ENCODE measurements at places on chromosomes 4 and X. TPM values are rescaled to one million over a fixed set of nuclear protein-coding genes. Genes with fewer than 3 reads are reported as not detected.

The DRD5 gene
- not detected for total RNA-seq

The MAGED2 gene
- total RNA-seq: 56.5 TPM

The TBC1D9 gene
- 4.6 TPM for total RNA-seq

The TMEM35A gene
- 0.17 TPM for total RNA-seq

The P2RY4 gene
- total RNA-seq: not detected

The TSC22D3 gene
- total RNA-seq: 23.7 TPM

The CENPVL2 gene
- total RNA-seq: not detected

The DOK7 gene
- 48.6 TPM for total RNA-seq

The AMTN gene
- total RNA-seq: not detected

The MAGEA3 gene
- not detected for total RNA-seq

GRCh38 chr4:174215961-174216680, 67.3 kb downstream of the FBXO8 start:
- H3K27ac ChIP-seq: no peak overlapping the region
- peaks cover 36% of the 10 kb centered on the region for H3K4me1 ChIP-seq
- no peaks in the 10 kb centered on the region for H3K36me3 ChIP-seq
- DNase-seq: no peak

- no peaks in the 10 kb centered on the region for H3K27me3 ChIP-seq
- peaks cover 1% of the 10 kb centered on the region for H3K4me1 ChIP-seq
- DNase-seq: no peak
- no peak overlapping the region for H3K27ac ChIP-seq
Measured at GRCh38 chr4:75634951-75635350, 4.6 kb upstream of the CDKL2 start.

DNA sequence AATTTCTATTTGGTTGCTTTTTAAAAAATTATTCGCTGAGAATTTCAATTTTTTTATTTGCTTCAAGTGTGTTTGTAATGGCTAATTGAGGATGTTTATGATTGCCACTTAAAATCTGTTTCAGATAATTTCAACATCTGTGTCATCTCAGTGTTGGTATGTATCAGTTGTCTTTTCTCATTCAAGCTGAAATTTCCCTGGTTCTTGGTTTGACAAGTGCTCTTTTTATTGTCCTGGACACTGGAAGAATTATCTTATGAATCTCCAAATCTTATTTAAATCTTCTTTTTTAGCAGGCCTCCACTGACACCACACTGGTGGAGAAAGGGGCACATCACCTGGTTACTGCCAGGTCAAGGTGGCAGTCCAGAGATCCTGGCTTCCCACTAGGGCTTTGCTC, 21.5 kb downstream of the CHST7 start:
- no peaks in the 10 kb centered on the region for H3K4me1 ChIP-seq
- H3K36me3 ChIP-seq: no peaks in the 10 kb centered on the region
- no peak for DNase-seq
- H3K27ac ChIP-seq: no peak overlapping the region
- no peaks in the 10 kb centered on the region for H3K27me3 ChIP-seq

DNA sequence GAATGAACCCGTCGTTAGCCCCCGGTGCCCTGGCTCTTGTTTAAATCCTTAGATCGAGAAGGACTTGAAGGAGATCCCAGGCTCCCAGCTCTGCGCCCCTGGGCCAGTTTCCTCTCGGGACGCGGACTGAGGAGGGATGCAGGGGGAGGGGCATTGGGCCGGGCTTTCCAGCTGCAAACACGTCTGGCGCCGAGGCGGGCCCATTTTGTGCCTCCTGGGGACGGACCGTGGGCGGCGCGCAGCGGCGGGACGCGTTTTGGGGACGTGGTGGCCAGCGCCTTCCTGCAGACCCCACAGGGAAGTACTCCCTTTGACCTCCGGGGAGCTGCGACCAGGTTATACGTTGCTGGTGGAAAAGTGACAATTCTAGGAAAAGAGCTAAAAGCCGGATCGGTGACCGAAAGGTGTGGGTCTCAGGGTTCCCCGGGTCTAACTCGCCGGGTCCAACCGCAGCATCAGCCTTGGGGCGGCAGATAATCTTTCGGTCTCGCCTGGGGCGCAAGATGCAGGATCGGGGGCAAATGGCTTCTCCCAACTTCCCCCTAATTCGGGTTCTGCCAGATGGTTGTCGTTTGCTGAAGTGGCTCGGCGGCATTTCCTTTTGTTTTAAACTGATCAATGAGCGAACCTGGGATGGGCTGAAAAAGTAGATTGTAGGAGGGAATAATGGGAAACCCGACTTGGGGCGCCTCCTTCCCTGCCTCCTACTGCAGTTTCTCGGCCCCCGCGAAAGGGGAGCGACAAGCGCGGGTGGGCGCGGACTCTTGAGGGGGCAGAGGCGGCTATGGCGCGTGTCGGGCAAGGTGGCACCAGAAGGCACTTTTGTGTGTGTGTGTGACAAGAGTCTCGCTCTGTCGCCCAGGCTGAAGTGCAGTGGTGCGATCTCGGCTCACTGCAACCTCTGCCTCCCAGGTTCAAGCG, 2.9 kb downstream of the PDGFRA start:
- peak; percentile 82 for DNase-seq
- H3K36me3 ChIP-seq: no peaks in the 10 kb centered on the region
- H3K27me3 ChIP-seq: no peaks in the 10 kb centered on the region
- H3K27ac ChIP-seq: no peak overlapping the region
- H3K4me1 ChIP-seq: peaks cover 38% of the 10 kb centered on the region

DNA sequence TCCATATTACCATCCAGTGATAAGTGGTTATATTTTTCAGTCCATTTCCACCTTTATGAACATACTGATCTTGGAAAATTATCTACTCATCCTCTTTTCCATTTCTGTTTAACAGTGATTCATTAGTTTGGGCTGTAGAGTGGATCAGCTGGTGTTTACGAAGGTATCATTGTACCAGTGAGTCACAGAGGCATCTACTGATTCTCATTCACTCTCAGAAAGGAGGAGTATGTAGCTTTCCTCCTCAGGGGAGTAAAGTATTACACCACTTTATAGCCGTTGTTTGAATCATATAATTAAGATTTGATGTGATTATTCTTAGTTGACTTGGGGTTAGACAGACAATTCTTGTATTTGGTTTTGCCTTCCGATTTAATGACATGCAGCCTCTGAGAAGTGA, 74.7 kb downstream of the GALNT7 start:
- no peak overlapping the region for H3K4me3 ChIP-seq
- no peaks in the 10 kb centered on the region for H3K36me3 ChIP-seq
- H3K4me1 ChIP-seq: no peaks in the 10 kb centered on the region
- H3K27me3 ChIP-seq: peaks cover 3% of the 10 kb centered on the region

- no peaks in the 10 kb centered on the region for H3K36me3 ChIP-seq
- H3K4me3 ChIP-seq: no peak overlapping the region
- no peaks in the 10 kb centered on the region for H3K4me1 ChIP-seq
- no peaks in the 10 kb centered on the region for H3K27me3 ChIP-seq
Measured at GRCh38 chr4:66929748-66930147, 615.6 kb downstream of the CENPC start.

DNA sequence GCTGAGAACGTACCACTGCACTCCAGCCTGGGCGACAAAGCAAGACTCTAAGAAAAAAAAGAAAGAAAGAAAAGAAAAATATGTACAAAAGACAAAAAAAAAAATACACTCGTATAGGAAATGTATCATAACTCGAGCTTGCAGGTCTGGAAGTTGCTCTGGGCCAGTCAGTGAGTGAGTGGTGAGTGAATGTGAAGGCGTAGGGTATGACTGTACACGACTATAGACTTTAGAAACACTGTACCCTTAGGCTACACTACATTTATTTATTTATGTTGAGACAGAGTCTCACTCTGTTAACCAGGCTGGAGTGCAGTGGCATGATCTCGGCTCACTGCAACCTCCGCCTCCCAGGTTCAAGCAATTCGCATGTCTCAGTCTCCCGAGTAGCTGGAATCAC, 29.4 kb downstream of the EVC2 start:
- H3K36me3 ChIP-seq: peaks cover 6% of the 10 kb centered on the region
- no peak overlapping the region for H3K4me3 ChIP-seq
- no peaks in the 10 kb centered on the region for H3K27me3 ChIP-seq
- H3K4me1 ChIP-seq: no peaks in the 10 kb centered on the region

DNA sequence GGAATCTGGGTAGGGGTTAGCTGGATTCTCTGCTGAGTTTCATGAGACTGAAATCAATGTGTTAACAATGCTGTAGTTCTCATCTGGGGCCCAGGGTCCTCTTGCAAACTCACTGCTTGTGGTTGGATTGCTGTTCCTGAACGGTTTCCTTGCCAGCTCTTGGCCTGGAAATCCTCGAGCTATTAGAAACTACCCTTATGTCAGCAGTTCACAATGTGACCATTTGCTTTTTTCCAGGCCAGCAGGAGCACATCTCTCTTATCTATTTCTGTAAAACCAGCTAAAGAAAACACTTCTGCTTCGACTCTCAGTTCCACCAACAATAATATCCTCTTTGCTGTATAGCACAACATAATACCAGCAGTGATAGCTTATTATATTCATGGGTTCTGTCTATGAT, 140.1 kb upstream of the TRAM1L1 start:
- no peak overlapping the region for H3K4me3 ChIP-seq
- no peak for DNase-seq
- no peaks in the 10 kb centered on the region for H3K4me1 ChIP-seq
- no peak overlapping the region for H3K27ac ChIP-seq
- H3K36me3 ChIP-seq: no peaks in the 10 kb centered on the region

DNA sequence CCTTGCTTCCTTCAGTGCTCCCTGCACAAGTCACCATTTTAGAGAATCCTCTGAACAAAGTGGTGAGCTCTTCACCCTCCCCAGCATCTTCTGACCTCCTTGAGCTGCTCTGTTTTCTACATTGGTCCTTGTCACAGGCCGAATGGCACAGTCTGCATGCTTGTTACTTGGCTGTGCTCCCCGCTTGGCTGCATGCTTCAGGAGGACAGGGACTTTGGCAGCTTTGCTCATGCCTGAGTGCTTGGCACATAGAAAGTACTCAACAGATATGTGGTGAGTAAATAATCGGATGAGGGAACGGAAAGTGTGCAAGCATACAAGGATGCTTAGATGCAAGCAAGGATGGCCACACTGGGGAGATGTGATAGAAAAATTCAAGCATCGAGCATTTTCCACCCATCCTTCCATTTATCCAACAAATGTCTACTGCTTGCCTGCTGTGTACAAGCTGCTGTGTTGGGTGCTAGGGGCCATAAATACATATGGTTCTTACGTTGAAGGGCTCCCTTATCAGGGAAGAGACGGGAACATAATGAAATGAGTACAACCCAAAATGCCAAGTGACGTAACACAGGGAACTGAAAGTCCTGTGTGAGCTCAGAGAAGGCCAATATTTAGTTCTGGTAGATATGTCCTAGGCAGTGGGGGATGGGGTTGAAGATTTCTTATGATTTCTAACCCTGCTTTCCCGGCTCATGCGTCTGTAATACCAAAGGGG, 31.2 kb downstream of the SLC2A9 start:
- H3K27me3 ChIP-seq: no peaks in the 10 kb centered on the region
- H3K4me1 ChIP-seq: no peaks in the 10 kb centered on the region
- H3K27ac ChIP-seq: no peak overlapping the region
- DNase-seq: no peak

GRCh38 chr4:46370531-46370930, 19.4 kb downstream of the GABRA2 start:
- no peak overlapping the region for H3K27ac ChIP-seq
- no peak for DNase-seq
- H3K27me3 ChIP-seq: no peaks in the 10 kb centered on the region
- H3K4me3 ChIP-seq: no peak overlapping the region
- H3K4me1 ChIP-seq: no peaks in the 10 kb centered on the region

- H3K27ac ChIP-seq: no peak overlapping the region
- no peaks in the 10 kb centered on the region for H3K4me1 ChIP-seq
- H3K36me3 ChIP-seq: no peaks in the 10 kb centered on the region
- H3K4me3 ChIP-seq: no peak overlapping the region
Measured at GRCh38 chrX:148381603-148382002, 118.8 kb upstream of the AFF2 start.

- H3K4me1 ChIP-seq: no peaks in the 10 kb centered on the region
- H3K27me3 ChIP-seq: no peaks in the 10 kb centered on the region
- no peaks in the 10 kb centered on the region for H3K36me3 ChIP-seq
- H3K27ac ChIP-seq: no peak overlapping the region
- no peak for DNase-seq
Measured at GRCh38 chr4:140707325-140707724, 48.9 kb downstream of the TBC1D9 start.

DNA sequence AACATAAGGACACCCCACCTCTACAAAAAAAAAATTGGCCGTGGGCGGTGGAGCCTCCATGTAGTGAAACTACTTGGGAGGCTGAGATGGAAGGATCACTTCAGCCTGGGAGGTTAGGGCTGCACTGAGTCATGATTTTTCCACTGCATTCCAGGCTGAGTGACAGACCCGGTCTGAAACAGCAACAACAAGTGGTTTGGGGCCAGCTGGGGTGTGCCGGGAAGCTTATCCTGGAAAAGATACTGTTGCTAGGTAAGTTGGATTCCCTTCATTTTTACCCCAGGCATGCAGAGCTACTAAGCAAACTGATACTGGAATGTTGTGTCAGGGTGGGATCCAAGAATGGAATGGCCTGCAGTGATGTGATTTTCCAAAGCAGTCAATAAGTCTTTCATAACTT, 57.0 kb downstream of the XAGE2 start:
- no peaks in the 10 kb centered on the region for H3K27me3 ChIP-seq
- H3K4me3 ChIP-seq: no peak overlapping the region
- no peaks in the 10 kb centered on the region for H3K4me1 ChIP-seq
- H3K36me3 ChIP-seq: no peaks in the 10 kb centered on the region
- DNase-seq: no peak

GRCh38 chrX:10633722-10634121, 13.3 kb upstream of the MID1 start:
- no peaks in the 10 kb centered on the region for H3K27me3 ChIP-seq
- DNase-seq: peak; percentile 20
- H3K4me1 ChIP-seq: no peaks in the 10 kb centered on the region
- H3K27ac ChIP-seq: no peak overlapping the region
- no peaks in the 10 kb centered on the region for H3K36me3 ChIP-seq

GRCh38 chr4:140557831-140558435, 10.8 kb downstream of the UCP1 start:
- H3K27me3 ChIP-seq: no peaks in the 10 kb centered on the region
- no peak overlapping the region for H3K27ac ChIP-seq
- H3K36me3 ChIP-seq: no peaks in the 10 kb centered on the region
- no peak for DNase-seq
- no peak overlapping the region for H3K4me3 ChIP-seq
- no peaks in the 10 kb centered on the region for H3K4me1 ChIP-seq

DNA sequence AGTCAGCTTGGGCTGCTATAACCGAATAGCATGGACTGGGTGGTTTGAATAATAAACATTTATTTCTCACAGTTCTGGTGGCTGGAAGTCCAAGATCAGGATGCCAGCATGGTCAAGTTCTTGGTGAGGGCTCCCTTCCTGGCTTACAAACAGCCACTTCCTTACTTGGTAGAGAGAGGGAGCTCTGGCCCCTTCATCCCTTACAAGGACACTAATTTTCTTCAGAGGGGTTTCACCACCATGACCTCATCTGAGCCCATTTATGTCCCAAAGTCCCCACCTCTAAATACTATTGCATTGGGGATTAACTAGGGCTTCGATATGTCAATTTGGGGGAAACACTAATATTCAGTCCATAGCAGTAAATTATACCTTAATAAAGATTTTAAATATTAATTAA, 61.8 kb downstream of the CLNK start:
- H3K36me3 ChIP-seq: no peaks in the 10 kb centered on the region
- no peak for DNase-seq

Measured in psoas muscle (tissue), 8 donors.